ENCODE measurements at places on chromosomes 4 and X.
A peak's percentile ranks its signal among the peaks of the same experiment; 100 is the strongest.

GRCh38 chrX:100368167-100368566 lies 41.9 kb downstream of the PCDH19 start:
- DNase-seq = no peak

GRCh38 chrX:119266364-119266995 lies 30.4 kb downstream of the PGRMC1 start:
- peak; percentile 22 for DNase-seq

- DNase-seq = no peak
Observed at GRCh38 chr4:1532549-1533395, 126.5 kb upstream of the NKX1-1 start.

DNA sequence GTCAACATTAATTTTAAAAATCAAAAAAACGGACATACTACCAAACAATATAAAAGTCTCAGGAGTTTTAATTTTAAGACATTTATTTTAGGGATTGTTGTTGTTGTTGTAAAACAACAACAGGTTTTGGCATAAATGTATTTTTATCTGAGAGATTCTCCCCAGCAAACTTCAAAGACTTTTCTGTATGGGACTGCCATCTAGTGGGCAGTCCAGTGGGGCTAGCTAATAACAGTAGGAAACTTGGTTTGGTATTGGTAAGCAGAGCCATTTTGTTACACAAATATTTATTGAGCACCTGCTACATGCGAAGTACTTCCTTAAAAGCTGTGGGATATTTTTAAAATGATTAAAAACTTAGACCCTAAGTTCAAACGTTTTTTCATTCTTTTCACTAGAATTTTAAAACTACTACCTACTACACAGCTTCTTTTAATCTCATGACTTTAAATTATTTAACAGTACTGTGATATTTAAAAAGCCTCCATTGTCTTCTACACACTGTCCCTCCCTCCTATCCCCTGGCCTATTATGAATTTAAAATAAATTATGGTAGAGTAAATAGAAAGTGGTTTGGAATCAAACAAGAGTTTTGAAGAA lies 1028.4 kb upstream of the INTU start:
- DNase-seq = peak; percentile 32

GRCh38 chr4:43244688-43245382 lies 352.3 kb downstream of the GRXCR1 start:
- DNase-seq = no peak

DNA sequence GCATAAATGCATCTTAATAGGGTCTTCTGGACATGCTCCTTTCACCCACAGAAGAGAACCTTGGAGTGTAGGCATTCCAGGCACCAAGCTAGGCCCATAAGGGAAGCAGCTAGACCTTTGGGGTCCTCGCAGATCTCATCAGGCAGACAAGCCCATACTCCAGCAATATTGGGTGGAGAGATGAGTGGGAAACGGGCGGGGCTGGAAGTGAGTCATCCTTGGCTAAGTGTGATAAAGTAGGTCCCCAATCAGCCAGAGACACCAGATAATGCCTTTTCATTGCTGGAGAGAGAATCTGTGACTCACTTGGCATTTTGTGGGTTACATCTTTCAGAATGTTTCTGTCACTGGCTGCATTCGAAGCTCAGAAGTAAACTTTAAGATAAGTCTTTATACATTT lies 133.3 kb upstream of the MBNL3 start:
- no peak for DNase-seq

DNA sequence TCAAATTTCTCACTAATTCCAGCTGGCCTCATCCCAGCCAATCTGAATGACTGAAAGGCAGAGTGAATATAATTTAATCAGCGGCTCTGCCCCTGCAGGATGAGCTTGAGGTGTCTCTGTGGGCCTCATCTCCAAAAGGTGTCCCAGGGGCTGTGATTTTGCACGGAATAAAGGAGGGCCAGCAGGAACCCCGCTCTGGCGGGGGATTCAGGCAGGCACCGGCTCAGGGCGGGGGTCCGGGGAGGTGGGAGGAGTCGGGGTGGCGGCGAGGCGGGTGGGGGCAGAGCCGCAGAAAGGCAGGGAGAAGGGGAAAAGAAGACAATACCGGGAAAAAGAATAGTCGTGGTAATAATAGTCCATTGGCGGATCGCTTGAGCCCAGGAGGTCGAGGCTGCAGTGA lies 16.0 kb upstream of the ERCC6L start:
- DNase-seq = no peak

- no peak for DNase-seq
Observed at GRCh38 chr4:20283039-20283438, 31.3 kb downstream of the SLIT2 start.

- DNase-seq = no peak
Observed at GRCh38 chr4:7365462-7366179, 69.1 kb downstream of the PSAPL1 start.

GRCh38 chr4:119585771-119586170 lies 42.8 kb downstream of the PDE5A start:
- no peak for DNase-seq

GRCh38 chr4:142416711-142417275 lies 429.3 kb downstream of the INPP4B start:
- no peak for DNase-seq

DNA sequence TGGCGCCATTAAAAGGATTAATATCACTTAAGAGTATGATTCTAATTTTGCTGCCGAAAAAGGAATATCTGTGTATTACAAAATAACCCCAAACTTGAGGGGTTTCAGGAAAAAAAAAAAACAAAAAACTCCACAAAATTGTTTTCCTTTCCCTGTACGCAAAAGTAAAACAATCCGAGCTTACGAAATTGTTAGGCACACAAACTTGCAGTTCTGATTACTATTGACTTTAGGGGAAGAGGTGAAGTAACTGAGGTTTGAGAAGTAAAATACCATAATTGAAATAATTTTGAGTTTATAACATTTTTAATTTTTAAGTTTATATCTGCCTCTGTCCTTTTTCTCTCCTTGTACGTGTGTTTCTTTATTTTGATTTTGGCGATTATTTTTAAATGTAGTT lies 64.8 kb downstream of the USP9X start:
- no peak for DNase-seq

- DNase-seq = no peak
Observed at GRCh38 chr4:159520074-159520473, 417.2 kb downstream of the RAPGEF2 start.

GRCh38 chrX:20451929-20452328 lies 185.2 kb upstream of the RPS6KA3 start:
- no peak for DNase-seq

DNA sequence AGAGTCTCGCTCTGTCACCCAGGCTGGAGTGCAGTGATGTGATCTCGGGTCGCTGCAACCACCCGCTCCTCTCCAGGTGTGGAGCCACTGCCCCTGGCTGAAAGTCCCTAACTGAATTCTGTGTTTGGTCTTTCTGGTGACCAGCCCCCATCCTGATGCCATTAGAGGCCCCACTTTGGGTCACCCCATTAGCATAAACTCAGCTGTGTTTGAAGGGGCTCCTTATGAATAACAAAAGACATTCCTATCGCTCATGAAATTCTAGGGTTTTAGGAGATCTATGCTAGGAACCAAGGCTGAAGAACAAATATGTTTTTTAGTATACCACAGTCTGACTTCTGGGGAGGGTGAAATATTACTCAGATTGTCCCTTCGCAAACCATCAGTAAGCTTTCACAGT lies 652.9 kb downstream of the ADGRL3 start:
- no peak for DNase-seq

- DNase-seq = no peak
Observed at GRCh38 chr4:5371415-5372190, 320.3 kb downstream of the STK32B start.

DNA sequence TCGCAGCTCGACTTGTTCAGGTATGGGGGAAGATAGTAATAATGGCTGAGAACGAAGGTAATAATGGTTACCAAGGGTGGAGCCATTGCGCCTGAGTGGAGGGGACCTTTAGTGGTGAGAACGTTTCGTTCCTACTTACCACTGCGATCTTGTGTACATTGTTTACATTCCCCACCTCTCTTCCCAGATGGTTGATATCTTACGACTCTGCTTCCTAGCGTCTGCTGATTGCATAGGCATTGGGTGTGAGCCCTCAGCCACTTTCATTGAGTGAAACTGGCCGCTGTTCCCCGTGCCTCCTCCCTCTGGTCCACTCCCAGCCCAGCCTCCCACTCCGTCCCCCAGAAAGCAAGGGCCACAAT lies 850 bp downstream of the IGBP1 start:
- no peak for DNase-seq

DNA sequence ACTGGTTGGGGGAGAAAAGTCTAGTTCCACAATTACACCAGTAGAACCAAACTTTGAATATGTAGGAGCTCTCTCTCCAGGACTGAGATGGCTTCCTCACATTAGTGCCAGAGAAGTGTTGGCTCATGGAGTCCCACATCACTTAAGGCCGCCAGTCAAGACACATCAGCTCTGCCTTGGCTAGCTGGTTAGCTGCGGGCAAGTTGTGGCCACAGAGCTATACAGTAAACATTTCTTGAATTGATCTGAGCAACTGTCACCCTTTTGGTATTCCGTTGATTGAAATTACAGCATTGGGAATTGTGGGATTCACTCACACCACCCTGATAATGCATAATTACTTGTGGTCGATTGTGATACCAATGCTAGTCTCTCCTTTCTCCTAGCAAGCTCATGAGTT lies 76.2 kb downstream of the LNX1 start:
- DNase-seq = no peak

GRCh38 chr4:7804756-7805385 lies 134.8 kb downstream of the AFAP1 start:
- no peak for DNase-seq

- DNase-seq = no peak
Observed at GRCh38 chr4:113472864-113473263, 288.7 kb downstream of the CAMK2D start.

- DNase-seq = no peak
Observed at GRCh38 chr4:52822583-52822971, 39.5 kb upstream of the RASL11B start.

- DNase-seq = no peak
Observed at GRCh38 chr4:1323635-1324442, 23.2 kb upstream of the UVSSA start.

DNA sequence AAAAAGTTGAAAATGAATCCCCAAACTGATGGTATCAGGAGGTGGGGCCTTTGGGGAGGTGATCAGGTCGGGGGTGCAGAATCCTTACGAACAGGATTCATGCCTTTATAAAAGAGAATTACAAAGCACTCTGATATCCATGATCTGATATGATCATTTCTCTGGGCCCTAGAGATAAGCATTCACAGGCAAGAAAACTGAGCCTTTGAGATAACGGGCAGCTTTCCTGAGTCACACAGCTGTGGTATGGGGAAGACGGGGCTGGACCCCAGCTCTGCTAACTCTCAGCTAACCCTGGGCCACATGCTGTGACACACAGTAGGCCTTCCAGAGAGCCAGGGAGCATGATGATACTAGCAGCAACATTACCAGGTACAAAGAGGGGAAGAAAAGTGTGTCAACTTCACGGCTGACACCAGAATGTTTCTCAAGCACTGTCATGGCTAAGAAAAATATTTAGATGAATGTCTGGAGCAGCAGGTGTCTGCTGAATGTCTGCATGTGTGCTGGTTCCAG lies 85.1 kb downstream of the SLC2A9 start:
- no peak for DNase-seq

GRCh38 chr4:169283114-169283509 lies 12.4 kb upstream of the SH3RF1 start:
- no peak for DNase-seq

DNA sequence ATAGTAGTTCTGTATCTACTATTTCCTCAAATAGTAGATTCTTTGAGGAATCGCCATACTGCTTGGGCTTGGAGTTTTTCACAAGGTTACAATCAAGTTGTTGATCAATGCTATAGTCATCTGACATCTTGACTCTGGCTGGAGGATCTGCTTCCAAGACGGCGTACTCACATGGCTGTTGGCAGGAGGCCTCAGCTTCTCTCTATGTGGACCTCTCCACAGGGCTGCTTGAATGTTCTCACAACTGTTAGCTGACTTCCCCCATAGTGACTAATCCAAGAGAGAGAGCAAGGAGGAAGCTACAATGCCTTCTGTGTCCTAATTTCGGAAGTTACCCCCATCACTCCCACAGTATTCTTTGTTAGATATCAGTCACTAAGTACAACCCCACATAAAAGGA lies 10.3 kb downstream of the EGFL6 start:
- DNase-seq = no peak

DNA sequence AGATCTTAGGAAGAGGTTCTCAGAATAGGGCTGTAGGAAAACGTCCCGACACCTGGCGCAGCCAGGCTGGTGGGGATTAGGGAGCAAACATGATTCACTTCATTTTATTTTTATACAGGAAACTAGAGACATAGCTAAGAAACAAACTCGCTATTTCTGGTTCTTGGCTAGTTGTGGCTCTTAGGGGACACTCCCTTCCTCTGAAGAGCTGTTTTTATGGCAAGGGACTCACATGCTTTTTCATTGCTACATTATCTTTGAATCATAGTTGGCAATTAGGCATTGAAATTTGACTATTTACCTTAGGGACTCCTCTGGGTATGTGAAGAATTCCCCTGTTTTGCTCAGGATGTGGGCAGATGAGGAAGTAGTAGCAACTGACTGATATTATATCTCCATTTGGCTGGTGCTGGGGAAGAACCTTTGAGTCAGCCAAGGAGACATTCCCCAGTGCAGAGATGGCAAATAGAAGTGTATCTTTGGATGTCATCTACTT lies 174.5 kb downstream of the SMIM20 start:
- DNase-seq = peak; percentile 63

- DNase-seq = no peak
Observed at GRCh38 chr4:40194602-40195161, 2.1 kb upstream of the RHOH start.

DNA sequence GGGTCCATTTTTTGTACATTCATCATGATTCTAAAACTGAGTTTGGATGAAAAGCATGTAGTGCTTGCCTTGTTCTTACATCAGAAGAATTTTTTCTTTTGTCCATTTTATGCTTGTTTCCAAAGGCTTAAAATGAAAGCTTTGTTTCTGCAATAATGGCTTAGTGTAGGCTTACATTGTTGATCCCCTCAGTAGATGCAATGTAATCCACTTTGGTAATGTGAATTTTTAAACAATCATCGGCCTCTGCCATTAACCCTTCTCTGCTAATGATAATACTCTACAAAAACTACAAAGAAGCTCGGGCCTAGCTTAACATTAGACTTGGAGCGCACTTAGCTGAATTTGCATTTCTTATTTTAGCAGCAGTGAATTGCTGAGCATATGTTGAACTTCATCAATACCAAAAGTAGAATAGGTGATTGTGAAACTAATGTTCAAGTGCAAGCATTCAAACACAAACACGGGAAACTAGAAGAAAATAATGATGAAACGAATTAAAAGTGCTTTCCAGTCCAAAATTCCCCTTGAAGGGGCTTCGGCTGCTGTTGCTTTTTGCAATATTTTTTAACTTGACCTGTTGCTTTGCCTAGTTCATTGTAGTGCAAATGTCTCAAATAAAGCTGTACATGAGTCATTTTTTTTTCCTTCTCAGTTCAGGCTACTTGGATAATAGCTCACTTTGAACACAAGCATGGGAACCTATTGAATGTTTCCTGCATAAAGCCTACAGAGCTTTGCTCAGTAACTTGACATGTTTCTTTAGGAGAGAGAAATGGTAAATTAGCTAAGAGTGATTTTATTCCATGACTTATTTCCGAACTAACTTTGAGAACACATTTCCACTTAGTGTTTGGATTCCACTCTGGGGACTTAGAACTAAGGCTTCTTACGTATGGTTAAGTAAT lies 66.5 kb downstream of the SLIT2 start:
- DNase-seq = no peak

Measured in muscle of back (tissue), 13 donors.